G401 (cell line): ENCODE measurements at places on chromosomes 5 and 9. TPM values are rescaled to one million over a fixed set of nuclear protein-coding genes. Genes with fewer than 3 reads are reported as not detected.

DNA sequence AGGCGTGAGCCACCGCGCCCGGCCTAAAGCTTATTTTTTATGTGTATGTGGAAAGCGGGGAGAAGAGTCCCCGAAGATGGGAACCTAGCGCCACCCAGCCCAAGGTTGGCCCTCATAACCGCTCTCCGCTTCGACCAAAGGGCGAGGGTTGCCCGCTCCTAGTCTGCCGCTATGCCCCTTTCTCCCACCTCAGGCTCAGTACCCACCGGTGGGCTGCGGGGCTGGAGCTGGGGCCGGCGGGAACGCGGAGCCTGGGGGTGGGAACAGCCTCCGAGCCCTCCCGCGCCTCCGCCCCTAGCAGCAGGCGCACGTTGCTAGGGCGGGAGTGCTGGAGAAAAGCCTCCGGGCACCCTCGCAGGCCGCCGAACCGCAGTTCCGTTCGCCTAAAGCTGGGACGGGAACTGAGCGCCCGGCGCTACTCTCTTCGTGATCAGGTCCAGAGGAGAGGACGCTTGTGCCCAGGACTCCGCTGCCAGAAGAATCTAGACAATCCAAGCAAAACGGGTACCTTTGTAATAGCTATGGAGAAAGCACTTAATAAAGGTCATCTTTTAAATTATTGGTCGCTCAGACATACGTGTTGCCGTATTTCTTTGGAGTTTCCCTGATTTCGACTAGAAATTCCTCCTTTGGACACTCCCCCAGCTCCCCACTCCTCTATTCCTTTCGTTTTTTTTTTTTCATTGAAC is at the start of gene WDR31:
Gene WDR31, minus strand, starts transcription at position 265 of the 689 bp plus-strand sequence. CDS start 8,253 bp downstream, outside the sequence.
- peak; percentile 91 for DNase-seq

Gene NCS1
- total RNA-seq, result 36.4 and 44.9 TPM in 2 replicates

- DNase-seq, result no peak
Observed at GRCh38 chr5:154970759-154971158, 29.9 kb downstream of the MRPL22 start.

GRCh38 chr9:75010570-75010969 is 17.5 kb downstream of the CARNMT1 start:
- DNase-seq, result no peak

Gene BTF3
- total RNA-seq, result 310 and 326 TPM in 2 replicates

Gene C9orf153
- total RNA-seq, result 0.07 TPM in 1 of 2 replicates, not detected in the other
